Type B pancreatic cell (in vitro differentiated cells): ENCODE measurements at places on chromosomes 12 and 14.

- H3K27me3 ChIP-seq, result no peaks in the 10 kb centered on the region
- H3K36me3 ChIP-seq, result peaks cover 10% of the 10 kb centered on the region
- H3K4me1 ChIP-seq, result no peaks in the 10 kb centered on the region
- no peak overlapping the region for H3K27ac ChIP-seq
These were observed 49.1 kb downstream of the CEP290 start for GRCh38 chr12:88092771-88093170.

DNA sequence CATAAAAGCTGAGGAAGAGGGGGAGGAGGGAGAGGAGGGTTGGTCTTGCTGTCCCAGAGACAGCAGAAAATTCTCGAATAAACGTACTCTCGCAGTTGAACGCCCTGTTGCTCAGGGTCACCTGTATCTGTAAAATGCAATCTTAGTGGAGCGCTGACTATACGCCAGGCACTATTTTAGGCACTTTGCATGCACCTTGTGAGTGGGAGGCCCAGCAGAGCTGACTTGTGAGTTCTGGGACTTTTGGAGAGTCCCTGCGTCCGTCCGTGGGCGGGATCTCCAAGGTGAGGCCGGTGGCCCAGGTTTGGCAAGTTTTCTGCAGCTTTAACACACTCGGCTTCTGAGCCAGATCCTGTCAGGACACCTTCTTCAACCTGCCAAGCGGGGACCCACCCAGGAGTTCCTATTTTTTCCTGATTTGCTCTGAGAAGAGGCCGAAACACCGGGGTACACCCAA is 32.5 kb upstream of the PLEKHG6 start:
- H3K36me3 ChIP-seq, result no peaks in the 10 kb centered on the region
- peak overlapping the region; percentile 100 for H3K27ac ChIP-seq
- DNase-seq, result no peak
- H3K27me3 ChIP-seq, result peaks cover 15% of the 10 kb centered on the region
- H3K4me3 ChIP-seq, result peak overlapping the region; percentile 89
- H3K4me1 ChIP-seq, result peaks cover 21% of the 10 kb centered on the region

DNA sequence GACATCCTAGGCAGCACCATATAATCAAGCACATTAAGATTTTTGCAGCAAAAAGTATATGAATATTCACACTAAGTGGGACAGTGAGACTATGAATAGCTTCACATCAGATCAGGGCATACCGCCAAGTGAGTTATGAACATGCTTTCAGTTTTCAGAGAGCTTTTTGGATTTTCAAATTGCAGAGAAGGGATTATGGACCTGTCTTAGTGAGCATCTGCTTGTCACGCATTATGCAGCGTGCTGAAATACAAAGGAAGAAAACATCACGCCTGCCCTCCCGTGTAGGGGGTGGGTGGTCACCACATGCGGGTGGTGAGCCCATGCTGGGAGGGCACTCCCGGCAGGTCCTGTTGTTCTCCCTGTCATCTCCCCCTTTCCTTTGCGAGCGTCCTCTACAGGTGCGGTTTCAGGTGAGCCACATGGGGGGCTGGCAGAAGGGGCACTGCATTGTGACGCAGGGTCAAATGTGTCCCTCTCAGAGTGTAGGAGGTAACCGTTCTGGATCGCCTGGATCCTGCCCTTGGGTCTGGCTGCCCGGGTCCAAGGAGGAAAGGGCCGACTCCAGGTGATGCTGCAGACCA is 42.6 kb downstream of the TRAF3 start:
- DNase-seq, result no peak
- no peaks in the 10 kb centered on the region for H3K36me3 ChIP-seq

- peaks cover 32% of the 10 kb centered on the region for H3K27me3 ChIP-seq
- DNase-seq, result no peak
- H3K4me3 ChIP-seq, result peak overlapping the region; percentile 84
- H3K4me1 ChIP-seq, result peaks cover 33% of the 10 kb centered on the region
- H3K27ac ChIP-seq, result no peak overlapping the region
These were observed 4.2 kb upstream of the AAAS start for GRCh38 chr12:53325511-53326061.

GRCh38 chr12:49034286-49034622 is 15.7 kb upstream of the PRKAG1 start:
- no peak overlapping the region for H3K4me3 ChIP-seq
- H3K4me1 ChIP-seq, result no peaks in the 10 kb centered on the region
- H3K36me3 ChIP-seq, result peaks cover 14% of the 10 kb centered on the region
- no peak overlapping the region for H3K27ac ChIP-seq

- peak overlapping the region; percentile 83 for H3K27ac ChIP-seq
- peaks cover 17% of the 10 kb centered on the region for H3K4me1 ChIP-seq
- H3K27me3 ChIP-seq, result no peaks in the 10 kb centered on the region
- no peak for DNase-seq
These were observed 811 bp upstream of the INF2 start for GRCh38 chr14:104688505-104689108.

DNA sequence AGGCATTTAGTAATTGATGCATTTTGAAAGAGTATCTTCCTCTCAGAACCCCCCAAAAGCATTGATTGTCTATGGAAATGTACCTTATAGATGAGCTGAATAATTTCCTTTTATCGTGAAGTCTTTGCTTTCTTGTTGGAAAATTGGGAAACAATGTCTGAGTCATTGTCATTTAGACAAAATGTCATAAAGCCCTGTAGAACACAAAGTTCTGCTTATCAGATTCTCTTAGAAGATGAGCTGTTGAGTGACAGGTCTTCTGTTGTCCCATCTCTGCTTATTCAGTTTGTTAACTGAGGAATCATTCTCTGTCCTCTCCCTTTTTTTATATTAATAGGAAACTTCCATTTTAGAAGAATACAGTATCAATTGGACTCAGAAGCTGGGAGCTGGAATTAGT is 22.9 kb downstream of the MAPKAPK5 start:
- no peak for DNase-seq
- peaks cover 20% of the 10 kb centered on the region for H3K36me3 ChIP-seq
- H3K4me1 ChIP-seq, result peaks cover 5% of the 10 kb centered on the region

DNA sequence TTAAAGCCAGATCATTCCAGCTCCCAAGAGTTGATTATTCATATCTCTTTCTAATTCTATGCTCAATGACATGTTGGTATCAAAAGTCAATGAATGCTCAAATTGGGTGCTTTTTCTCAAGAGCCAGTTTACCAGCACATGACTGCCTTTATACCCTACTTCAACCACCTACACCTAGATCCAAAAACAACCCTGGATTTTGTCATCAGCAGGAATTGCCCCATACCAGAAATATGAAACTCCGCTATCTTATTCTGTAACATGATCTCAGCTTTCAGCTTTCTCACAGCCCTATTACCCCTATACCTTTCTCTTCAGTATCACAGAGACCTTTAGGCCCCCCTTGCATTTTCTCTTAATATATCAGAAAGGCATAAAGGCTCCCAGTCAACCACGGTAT is 32.3 kb upstream of the ESR2 start:
- peaks cover 5% of the 10 kb centered on the region for H3K4me1 ChIP-seq
- no peaks in the 10 kb centered on the region for H3K36me3 ChIP-seq
- no peak overlapping the region for H3K27ac ChIP-seq
- no peak overlapping the region for H3K4me3 ChIP-seq
- H3K27me3 ChIP-seq, result no peaks in the 10 kb centered on the region

DNA sequence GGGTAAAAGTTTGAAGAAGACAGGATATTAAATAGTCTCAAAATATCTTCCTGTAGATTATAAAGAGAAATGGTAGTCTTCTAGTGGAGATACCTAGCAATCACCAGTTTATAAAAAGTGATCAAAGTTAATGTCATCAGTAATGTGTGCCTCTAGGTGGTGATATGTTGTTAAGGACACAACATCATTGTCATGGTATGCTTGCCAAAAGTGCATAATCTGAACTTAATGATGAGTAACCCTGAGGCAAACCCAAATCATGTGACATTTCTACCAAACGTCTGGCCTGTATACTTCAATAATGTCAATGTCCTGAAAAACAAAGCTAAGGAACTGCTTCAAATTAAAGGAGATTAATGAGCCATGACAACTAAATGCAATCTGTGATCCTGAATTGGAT is 214.7 kb downstream of the PHLDA1 start:
- peaks cover 4% of the 10 kb centered on the region for H3K36me3 ChIP-seq
- H3K4me1 ChIP-seq, result peaks cover 51% of the 10 kb centered on the region
- no peak overlapping the region for H3K4me3 ChIP-seq
- H3K27me3 ChIP-seq, result no peaks in the 10 kb centered on the region
- no peak overlapping the region for H3K27ac ChIP-seq
